Tibial nerve (tissue), 4 donors: ENCODE measurements at places on chromosomes 5 and 9. TPM values are rescaled to one million over a fixed set of nuclear protein-coding genes. Genes with fewer than 3 reads are reported as not detected.

GRCh38 chr5:142874540-142874939 is 104.4 kb downstream of the ARHGAP26 start:
- peak; percentile 70 for DNase-seq

DNA sequence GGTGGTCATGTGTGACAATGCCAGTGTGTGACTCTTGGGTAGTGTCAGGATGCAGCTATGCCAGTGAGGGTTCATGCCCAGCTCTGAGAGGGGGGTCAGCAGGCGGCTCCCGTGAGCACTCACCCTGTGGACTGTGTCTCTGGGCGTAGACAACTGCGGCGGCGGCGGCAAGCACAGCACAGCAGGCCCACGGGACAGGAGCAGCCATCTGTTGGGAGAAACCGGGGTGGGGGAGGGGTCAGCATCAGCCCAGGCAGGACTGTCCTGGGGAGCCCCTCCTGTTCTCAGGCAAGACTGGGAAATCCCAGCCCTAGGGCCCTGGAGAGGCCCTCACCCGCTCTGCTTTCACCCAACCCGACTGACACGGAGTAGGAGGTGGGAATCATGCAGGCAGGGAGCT is 20.8 kb downstream of the CNTFR start:
- no peak for DNase-seq

- no peak for DNase-seq
Measured at GRCh38 chr5:148873690-148874485, 47.5 kb downstream of the ADRB2 start.

DNA sequence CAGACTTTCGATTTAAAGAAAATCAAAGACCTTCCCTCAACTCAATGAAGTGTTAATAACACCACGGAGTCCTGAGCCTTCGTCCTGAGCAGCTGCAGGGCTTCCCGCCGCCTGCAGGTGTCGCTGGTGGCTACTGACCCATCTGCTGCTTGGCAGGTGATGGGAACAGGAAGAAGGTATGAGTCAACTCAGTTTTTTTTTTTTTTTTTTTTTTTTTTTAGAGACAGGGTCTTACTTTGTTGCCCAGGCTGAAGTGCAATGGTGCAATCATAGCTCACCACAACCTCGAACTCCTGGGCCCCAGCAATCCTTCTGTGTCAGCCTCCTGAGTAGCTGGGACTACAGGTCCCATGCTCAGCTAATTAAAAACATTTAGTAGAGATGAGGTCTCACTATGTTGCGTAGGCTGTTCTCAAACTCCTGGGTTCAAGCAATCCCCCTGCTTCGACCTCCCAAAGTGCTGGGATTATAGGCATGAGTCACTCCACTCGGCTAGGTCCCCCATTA is 185.7 kb upstream of the IL12B start:
- peak; percentile 34 for DNase-seq

- no peak for DNase-seq
Measured at GRCh38 chr5:161700065-161700464, 14.5 kb downstream of the GABRA6 start.

- no peak for DNase-seq
Measured at GRCh38 chr5:155017610-155018009, 4.1 kb downstream of the KIF4B start.

- no peak for DNase-seq
Measured at GRCh38 chr5:111762895-111763294, 5.9 kb upstream of the NREP start.

- DNase-seq: no peak
Measured at GRCh38 chr5:120567921-120568320, 103.8 kb downstream of the PRR16 start.

The MARCOL gene
- not detected for total RNA-seq

The PWWP2A gene
- 51.0 TPM for total RNA-seq

The PCDHAC2 gene
- total RNA-seq: 1.3 TPM

The OBP2B gene
- total RNA-seq: not detected

The BNC2 gene
- total RNA-seq: 88.3 TPM
